Upper lobe of right lung (tissue), 1 donor: ENCODE measurements at places on chromosomes 3 and 15.
A peak's percentile ranks its signal among the peaks of the same experiment; 100 is the strongest.

- no peak for DNase-seq
These were observed 45.0 kb upstream of the FGF12 start for GRCh38 chr3:192772240-192772894.

- no peak for DNase-seq
These were observed 175.9 kb downstream of the THRB start for GRCh38 chr3:24318677-24319287.

DNA sequence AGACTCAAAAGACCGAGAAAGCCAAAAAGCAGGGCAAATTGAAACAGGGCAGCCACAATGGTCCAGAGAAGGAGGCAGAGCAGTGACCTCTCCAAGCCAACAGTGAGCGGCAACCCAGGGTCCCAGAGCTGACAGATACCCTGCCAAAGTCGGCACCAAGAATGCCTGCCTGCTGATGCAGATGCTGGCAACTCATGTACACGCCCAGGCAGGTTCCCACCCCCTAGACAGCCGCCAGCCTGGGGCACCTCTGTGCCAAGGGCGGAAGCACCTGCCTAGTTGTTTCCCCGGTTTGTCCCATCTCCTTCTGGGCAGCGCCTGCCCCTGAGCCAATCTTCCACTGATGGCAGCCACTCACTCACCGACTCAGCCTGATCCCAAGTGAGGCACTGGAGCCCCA lies 22.1 kb downstream of the KLHL25 start:
- no peak for DNase-seq

- DNase-seq = no peak
These were observed 1.1 kb downstream of the ACKR4 start for GRCh38 chr3:132598181-132598580.

DNA sequence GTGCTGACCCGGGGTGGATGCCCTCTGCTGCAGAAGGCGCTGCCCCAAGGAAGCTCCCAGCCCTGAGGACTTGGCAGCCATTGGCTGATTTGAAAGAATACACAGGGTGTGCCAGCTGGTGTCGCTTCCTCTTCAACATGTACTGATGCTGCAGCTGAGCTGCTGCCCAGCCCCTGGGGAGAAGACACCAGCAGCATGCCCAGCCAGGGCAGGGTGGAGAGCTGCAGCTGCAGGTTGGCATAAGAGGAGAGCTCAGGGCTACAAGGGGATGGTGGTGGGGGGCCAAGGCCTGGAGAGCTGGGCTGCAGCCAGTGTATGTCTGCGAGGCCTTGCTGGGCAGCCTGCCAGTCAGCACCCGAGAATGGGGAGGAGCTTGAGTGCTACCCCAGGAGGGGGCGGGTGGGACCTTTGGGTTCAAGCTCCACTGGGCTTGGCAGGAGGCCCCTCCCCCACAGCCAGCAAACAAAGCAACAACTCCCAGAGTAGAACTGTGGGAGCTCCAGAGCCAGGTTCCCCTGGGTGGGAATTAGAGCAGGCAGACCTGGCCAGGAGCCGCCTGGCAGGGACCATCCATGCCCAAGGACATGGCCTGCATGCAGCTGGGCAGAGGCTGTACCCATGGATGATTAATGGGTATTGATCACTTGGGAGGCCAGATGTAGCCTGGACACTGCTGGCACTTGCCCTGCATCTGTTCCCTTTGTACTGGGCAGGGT lies 9.2 kb upstream of the SEMA4B start:
- DNase-seq = peak; percentile 79

GRCh38 chr3:52014613-52015012 lies 18.9 kb upstream of the RPL29 start:
- DNase-seq = peak; percentile 54

GRCh38 chr3:98501270-98501669 lies 3.8 kb downstream of the OR5K2 start:
- no peak for DNase-seq

DNA sequence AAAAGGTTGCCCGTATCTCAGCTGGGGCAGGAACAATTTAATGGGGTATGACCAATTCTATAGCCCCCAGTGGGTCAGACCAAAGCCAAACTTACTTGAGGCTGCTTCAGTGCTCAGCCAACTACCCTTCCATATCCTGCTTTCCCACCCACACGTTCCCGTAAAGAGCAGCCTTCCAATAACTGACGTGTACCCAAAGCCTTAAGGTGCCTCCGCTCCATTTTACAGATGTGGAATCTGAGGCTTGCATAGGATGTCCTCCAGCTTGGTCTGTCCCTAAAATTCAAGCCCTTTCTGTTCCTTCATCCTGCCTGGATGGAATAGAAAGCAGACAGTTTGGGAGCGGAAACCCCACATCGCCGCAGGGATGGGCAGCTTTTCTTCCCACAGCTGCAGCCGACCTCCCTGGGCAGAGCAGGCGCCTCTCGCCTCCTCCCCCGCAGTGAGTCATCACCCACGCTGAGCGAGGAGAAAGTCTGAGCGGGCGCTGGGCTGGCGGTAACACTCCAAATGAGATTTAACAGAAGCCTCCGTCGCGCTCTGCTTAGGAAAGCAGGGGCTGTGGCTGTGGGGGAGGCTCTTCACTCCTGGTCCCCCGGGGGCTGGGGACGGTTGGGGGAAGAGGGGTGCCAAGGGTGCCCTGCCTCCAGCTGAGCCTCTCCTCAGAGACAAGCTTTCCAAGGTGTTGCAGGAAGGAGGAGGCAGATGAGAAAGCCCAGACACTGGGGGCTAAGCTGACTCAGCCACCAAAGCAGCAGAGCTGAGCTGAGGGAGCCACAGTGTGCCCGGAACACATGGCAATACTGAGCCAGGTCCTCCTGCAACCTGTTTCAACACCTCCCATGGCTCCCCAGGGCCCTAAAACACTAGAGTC lies 57.8 kb upstream of the HRH1 start:
- DNase-seq = peak; percentile 85

- no peak for DNase-seq
These were observed 2.9 kb downstream of the CADM2 start for GRCh38 chr3:84961521-84962255.

- no peak for DNase-seq
These were observed 895 bp downstream of the HYKK start for GRCh38 chr15:78508272-78508671.

DNA sequence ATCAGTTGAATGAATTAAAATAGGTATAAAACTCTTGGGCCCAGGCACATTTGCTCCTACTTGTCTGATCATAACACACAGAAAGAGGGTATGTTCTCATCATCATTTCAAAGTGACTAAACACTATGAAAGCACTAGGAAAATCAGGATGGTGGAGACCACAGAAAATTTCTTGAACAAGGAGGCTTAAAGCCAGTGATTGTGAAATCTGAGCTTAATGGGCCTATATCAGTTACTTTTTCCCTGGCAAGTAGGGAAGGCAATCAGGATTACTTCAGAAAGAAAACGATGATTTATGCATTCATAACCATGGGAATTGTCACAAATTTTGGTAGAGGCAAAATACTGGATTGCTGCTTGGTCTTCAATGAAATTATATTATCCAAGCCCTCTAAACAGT lies 434.4 kb upstream of the CNTN4 start:
- DNase-seq = no peak

- DNase-seq = no peak
These were observed 737.9 kb upstream of the BCHE start for GRCh38 chr3:166575161-166575560.
